ENCODE measurements at places on chromosomes 7 and 10.
A peak's percentile ranks its signal among the peaks of the same experiment; 100 is the strongest.

GRCh38 chr7:127066974-127067373 is 185.8 kb downstream of the GRM8 start:
- DNase-seq, result no peak

- peak; percentile 30 for DNase-seq
Measured at GRCh38 chr7:155009570-155010157, 6.7 kb upstream of the PAXIP1 start.

GRCh38 chr7:112881-113280 is 79.5 kb upstream of the FAM20C start:
- no peak for DNase-seq

DNA sequence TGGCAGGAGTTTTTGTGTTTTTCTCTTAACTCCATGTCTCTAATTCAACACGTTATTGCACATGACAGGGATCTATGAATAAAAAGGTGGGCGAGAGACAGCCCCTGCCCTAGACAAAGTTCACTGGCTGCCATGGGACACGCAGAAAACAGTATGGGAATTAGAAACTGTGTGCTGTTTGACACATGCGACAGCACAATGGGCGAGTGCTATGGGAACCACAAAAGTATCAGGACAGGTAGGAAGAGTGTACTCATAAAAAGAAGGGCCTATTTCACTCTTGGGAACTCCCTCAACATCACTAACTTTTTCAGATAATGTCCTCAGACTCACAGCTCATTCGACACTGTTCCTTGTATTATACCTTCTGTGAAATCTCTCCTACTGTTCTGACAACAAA is 45.7 kb downstream of the MINDY3 start:
- DNase-seq, result no peak

DNA sequence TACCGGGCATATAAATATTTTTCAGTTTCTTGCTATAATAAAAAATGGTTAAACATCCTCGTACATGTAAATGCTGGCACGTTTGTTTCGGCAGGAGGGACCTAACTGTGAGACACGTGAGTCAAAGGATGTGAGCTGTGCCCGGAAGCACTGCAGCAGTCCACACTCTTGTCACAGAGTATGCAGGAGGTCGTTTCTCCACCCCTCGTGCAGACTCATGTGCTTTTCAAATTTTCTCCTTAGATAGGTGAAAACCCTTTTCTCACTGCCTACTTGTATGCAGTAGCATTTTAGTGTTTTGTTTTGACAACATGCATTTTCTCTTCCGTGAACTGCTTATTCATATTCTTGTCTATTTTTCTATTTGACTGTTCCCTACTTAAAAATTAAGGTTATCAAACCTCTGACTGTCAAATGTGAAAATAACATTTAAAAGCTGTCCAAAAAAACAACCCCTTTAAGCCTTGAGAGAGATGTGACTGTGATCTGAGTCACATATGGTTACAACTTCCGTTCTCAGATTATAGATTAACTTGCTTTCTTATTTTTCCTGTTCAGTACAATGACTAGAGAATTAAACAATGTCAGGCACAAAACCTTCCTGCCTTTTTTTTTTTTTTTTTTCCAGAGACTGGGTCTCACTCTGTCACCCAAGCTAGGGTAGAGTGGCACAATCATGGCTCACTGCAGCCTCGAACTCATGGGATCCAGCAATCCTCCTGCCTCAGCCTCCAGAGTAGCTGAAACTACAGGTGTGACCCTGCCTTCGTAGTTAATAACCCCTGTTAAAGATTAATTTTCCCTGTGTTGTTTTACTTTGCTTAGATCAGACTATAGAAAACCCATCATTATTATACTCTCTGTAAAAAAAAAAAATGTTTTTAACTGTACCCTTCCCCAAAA is 45.1 kb downstream of the DPY19L1 start:
- peak; percentile 48 for DNase-seq

DNA sequence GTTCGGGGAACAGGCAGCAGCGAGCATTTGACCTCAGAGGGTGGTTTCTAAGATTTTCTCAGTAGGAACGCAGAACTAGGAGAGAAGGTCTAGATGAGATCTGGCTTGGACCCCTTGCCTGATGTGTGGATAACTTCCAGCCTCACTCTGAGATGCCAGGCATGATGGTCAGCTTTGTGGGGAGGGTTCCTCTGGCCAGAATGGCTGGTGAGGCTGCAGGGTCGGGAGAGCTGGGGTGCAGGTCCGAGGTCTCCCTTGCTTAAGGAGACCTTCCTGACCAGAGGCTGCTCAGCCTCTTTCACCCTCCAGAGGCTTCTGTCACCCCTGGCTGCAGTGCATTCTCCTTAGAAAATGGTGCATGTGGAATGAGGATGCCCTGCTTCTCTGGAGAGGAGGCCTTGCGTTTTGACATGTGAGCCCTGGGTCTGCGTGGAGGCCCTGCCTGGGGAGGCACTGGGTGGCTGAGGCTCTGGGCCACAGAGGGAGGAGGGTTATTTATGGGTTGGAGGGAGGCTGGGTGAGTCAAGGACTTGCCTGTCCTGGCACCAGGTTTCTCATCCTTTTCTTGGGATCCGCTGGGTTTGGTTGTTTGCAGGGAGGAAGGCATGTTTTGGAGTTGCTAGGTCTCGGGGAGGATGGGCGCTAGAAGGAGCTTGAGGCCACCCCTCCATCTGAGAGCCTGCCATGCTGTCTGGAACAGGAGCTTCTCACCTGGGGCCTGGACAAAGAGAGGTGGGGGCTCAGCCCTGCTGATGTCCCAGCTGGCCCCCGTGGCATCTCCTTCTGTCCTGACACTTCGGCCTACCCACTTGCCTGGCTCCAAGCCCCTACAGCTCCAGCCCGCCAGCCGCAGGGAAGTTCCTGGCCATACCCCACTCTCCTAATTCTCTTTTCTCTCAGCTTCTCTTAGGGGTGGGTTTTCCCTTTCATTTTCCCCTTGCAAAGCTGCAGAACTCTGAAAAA is 3.9 kb downstream of the FAM241B start:
- DNase-seq, result no peak

- DNase-seq, result no peak
Measured at GRCh38 chr10:126847666-126848065, 57.6 kb upstream of the DOCK1 start.

- DNase-seq, result no peak
Measured at GRCh38 chr7:100745184-100745583, 11.8 kb downstream of the ZAN start.

DNA sequence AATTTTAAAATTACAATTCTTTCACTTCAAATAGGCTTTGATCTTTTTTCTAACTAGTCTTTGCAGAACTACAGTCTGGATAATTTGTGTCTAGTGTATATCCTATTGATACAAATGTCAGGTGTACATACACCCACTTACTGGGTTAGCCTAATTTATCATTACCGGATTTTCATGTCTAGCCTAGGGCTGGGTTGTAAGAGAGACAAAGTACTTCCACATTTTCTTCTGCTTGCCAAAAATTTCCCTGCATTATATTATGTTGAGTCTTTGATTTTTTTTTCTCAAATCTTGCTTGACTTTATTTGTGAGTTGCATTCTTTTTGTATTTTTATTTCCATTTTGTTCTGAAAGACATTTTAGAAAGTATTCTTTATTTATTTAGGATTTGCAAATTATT is 284.8 kb upstream of the FZD8 start:
- no peak for DNase-seq

- DNase-seq, result no peak
Measured at GRCh38 chr7:77465256-77465655, 49.1 kb upstream of the GSAP start.

DNA sequence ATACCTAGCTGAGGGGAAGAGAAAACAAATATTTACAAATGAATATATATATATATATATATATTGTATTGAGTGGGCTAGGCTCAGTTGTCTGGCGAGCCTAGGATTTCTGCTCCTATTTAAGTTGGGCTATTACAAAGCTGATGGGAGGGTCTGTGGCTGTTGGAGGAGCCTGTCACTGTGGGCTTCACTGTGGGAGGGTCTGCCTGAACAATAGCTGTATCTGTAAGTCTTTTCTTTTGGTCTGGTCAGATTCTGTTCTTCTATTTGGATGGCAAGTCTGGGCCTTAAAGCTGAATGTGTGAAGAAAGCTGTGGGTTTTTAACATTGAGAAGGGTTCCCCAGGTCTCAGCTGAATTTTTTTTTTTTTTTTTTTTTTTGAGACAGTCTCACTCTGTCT is 220.6 kb upstream of the LYZL1 start:
- DNase-seq, result no peak

GRCh38 chr10:4661511-4662255 is 164.3 kb upstream of the AKR1E2 start:
- no peak for DNase-seq

- no peak for DNase-seq
Measured at GRCh38 chr10:870564-871166, 60.8 kb downstream of the LARP4B start.

DNA sequence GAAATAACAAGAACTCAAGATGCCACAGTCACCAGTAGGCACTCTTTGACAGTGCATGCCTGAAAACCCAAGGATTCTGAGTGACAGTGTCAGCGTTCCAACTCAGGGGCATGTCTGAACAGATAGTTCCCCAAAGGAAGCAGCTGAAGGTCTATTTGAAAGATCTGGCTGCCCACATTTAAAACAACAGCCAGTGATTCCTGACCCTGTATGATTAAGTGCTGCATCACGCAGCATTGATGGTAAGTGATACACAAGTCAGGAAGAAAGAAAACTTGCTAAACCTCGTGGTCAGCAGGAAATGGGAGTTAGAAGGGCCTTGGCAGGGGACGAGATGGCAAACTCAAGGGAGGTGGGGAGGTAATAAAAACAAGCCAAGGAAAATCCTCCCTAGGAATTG is 1013.1 kb downstream of the TYW1 start:
- no peak for DNase-seq

DNA sequence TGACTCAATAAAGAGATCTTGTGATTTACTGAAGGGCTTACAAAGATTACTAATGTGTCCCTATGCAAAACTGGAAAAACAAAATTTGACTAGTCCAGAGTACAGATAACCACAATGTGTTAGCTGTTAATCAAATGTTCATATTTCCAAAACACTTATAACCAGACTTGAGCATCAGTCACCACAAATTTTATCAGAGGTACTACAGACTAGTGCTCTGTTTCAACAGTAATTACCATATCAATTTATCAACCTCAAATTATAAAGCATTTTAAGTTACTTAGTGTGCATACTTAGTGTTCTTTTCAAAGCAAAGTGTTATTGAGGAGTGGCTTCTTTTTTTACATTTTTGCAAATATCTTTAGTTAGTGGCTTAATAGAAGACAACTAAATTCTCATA is 765.9 kb downstream of the GRM8 start:
- DNase-seq, result no peak

- DNase-seq, result no peak
Measured at GRCh38 chr10:77190291-77190690, 447.3 kb downstream of the KCNMA1 start.

GRCh38 chr7:148382596-148382995 is 208.0 kb upstream of the C7orf33 start:
- DNase-seq, result no peak

DNA sequence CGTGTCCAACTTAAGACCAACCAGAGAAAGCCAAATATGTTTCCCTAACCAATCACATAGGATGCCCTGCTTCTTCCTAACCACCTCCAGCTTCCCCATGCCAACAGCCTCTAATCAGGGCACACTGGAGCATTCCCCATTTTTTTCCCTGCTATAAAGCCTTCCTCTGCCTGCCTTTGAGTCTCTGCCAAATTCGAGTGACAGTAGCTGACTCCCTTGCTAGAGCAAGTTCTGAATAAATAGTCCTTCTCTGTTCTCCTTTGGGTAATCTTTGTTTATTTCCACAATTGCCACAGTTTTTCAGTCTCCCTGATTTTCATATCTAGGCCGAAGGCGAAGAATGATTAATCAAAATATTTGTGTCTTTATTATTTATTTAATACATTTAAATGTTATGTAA is 96.7 kb downstream of the ANLN start:
- no peak for DNase-seq

DNA sequence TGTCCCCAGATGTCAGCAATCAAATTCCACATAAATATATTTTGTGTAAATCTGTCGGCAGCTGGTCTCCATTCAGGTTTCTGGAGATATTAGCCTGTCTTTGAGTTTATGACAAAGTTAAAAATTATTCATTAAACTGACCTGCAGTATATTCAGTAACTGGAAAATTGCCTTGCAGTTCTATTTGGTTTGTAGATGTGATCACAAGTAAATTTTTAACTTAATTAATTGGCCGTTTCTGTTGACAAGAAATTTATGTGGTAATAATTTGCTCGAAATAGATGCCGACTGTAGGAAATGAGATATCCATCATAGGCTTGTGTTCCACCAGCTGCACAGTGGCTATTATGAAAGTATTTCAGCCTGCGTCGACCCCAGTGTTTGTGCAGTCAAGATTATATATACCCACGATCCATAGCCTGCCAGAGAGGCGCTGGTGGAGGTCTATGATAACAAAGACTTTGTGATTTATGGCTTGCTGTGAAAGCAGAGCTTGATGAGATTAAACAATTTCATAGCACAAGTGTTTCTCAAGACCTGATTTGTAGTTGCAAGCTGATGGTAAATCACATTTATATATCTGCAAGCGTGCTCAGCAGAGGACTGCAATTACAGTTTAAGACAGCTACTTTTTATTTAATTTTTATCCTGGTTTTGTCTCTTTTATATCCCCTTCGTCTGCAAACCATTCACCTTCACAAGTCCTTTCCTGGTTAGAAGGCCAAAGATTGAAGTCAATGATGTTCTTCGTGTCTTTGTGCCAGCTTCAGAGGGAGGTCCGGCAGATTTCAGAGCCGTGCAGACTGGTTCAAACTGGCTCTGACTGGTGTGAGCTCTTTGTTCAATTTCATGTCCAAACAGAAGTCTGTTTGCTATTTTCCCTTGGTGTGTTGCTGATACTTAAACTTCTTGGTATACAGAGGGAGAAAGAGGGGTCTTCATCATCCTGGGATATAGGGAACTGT is 850.9 kb downstream of the LRMDA start:
- no peak for DNase-seq

GRCh38 chr10:60413306-60414012 is 23.8 kb upstream of the ANK3 start:
- DNase-seq, result no peak

DNA sequence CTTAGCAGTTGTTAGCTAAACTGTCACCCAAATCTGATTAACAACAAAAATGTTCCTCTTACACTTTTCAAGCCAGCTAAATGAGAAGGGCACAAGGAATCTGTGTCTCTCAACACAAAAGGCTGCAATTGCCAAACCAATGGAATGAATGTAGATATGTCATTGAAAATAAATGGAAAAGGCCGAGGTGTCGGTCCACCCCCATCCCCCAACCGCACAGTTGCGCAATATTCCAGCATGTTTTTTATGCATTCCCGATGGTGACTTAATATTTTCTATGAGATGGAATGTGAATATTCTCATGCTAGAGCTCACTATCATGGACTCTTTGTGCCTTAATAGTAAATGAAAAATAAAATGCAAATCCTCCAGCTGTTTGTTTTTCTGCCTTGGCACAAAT is 181.6 kb upstream of the LRGUK start:
- DNase-seq, result no peak

DNA sequence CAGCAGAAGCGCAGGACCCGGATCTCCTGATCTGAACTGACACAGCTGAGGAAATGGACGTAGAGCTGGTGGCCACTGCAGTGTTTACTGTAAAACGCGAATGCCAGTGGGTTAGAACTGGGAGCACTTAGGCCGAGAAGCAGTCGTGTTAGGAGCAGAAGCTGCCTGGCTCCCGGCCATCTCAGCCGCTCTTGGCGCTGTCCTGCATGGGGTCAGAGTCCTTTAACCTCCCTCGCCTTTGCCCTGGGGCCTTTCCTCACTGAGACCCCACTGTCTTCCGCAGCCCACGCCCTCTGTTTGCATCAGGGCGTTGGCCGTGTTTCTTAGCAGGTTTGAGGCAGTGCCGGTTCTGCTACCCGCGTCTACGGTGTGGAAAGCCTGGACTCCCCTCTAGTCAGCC is 24.6 kb downstream of the DYNC2I1 start:
- no peak for DNase-seq

GRCh38 chr10:422241-422640 is 267.2 kb downstream of the DIP2C start:
- DNase-seq, result no peak

Data from stimulated activated CD4-positive, alpha-beta T cell treated with anti-CD3 and anti-CD28 coated beads, Interleukin-4, amount 100 ng/mL, for 1 hour (primary cell).